ENCODE measurements at places on chromosomes 7 and 10. TPM values are rescaled to one million over a fixed set of nuclear protein-coding genes. Genes with fewer than 3 reads are reported as not detected.

The BEND7 gene
- 12.0 TPM for total RNA-seq

The GALNT17 gene
- total RNA-seq = under 0.01 TPM

The SPDYE3 gene
- total RNA-seq = not detected

The MARVELD1 gene
- total RNA-seq = 68.2 TPM

The PALD1 gene
- 1.8 TPM for total RNA-seq

The OR13A1 gene
- total RNA-seq = not detected

The CFAP46 gene
- total RNA-seq = 1.4 TPM

The MSMB gene
- total RNA-seq = not detected

The LRRC61 gene
- total RNA-seq = 3.5 TPM

The HOXA11 gene
- 15.3 TPM for total RNA-seq

The ALOX5 gene
- not detected for total RNA-seq

The NUB1 gene
- 55.7 TPM for total RNA-seq

The TMEM178B gene
- total RNA-seq = 0.11 TPM

The HKDC1 gene
- 0.54 TPM for total RNA-seq

The TUBB8 gene
- not detected for total RNA-seq

The NYAP1 gene
- 1.8 TPM for total RNA-seq

The NME8 gene
- not detected for total RNA-seq

The ATXN7L1 gene
- total RNA-seq = 15.5 TPM

The LRRC72 gene
- total RNA-seq = not detected

The PDK4 gene
- total RNA-seq = 18.5 TPM

The PDZD7 gene
- total RNA-seq = 0.91 TPM

The GSTO2 gene
- total RNA-seq = 11.0 TPM

The KLF14 gene
- 0.13 TPM for total RNA-seq

The CPA2 gene
- total RNA-seq = 0.43 TPM

The PRPF18 gene
- 44.8 TPM for total RNA-seq

The PLA2G12B gene
- 0.11 TPM for total RNA-seq

The PWWP2B gene
- total RNA-seq = 8.1 TPM

The CALHM3 gene
- not detected for total RNA-seq

The NUDCD3 gene
- total RNA-seq = 51.2 TPM

The GNAT3 gene
- not detected for total RNA-seq

The ARHGEF35 gene
- total RNA-seq = 7.1 TPM

The DOCK4 gene
- 23.9 TPM for total RNA-seq
